Activated CD8-positive, alpha-beta T cell treated with anti-CD3 and anti-CD28 coated beads for 36 hours (primary cell): ENCODE measurements at places on chromosomes 16 and 17.
A peak's percentile ranks its signal among the peaks of the same experiment; 100 is the strongest.

DNA sequence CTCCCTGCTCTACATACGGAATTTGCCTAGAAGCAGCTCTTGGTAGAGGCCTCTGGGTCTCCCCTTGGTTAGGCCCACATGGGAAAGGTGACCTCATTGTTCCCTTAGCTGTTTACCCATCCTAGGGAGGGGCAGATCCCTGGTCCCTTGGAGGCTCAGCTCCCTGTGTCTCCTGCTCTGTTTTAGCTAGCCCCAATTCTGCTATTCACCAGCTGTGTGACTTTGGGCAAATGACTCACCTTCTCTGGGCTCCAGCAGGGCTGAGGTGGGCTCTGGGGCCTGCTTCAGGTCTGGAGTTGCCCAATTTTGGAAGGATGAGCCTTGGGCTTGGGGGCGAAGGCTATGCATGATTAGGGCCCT, 3.9 kb downstream of the ABCC3 start:
- no peak for DNase-seq
- no peaks in the 10 kb centered on the region for H3K36me3 ChIP-seq
- H3K4me1 ChIP-seq: no peaks in the 10 kb centered on the region
- H3K4me3 ChIP-seq: no peak overlapping the region
- H3K27ac ChIP-seq: no peak overlapping the region

- no peak overlapping the region for H3K27ac ChIP-seq
- H3K4me3 ChIP-seq: no peak overlapping the region
- no peaks in the 10 kb centered on the region for H3K36me3 ChIP-seq
- no peak for DNase-seq
- peaks cover 29% of the 10 kb centered on the region for H3K27me3 ChIP-seq
- peaks cover 36% of the 10 kb centered on the region for H3K4me1 ChIP-seq
These were observed 2.0 kb downstream of the CUEDC1 start for GRCh38 chr17:57953219-57953618.

- no peak overlapping the region for H3K4me3 ChIP-seq
- H3K27me3 ChIP-seq: no peaks in the 10 kb centered on the region
- peak; percentile 70 for DNase-seq
- no peak overlapping the region for H3K27ac ChIP-seq
- H3K4me1 ChIP-seq: peaks cover 41% of the 10 kb centered on the region
- H3K36me3 ChIP-seq: peaks cover 8% of the 10 kb centered on the region
These were observed 5.7 kb downstream of the ZNF319 start for GRCh38 chr16:57994778-57995177.

DNA sequence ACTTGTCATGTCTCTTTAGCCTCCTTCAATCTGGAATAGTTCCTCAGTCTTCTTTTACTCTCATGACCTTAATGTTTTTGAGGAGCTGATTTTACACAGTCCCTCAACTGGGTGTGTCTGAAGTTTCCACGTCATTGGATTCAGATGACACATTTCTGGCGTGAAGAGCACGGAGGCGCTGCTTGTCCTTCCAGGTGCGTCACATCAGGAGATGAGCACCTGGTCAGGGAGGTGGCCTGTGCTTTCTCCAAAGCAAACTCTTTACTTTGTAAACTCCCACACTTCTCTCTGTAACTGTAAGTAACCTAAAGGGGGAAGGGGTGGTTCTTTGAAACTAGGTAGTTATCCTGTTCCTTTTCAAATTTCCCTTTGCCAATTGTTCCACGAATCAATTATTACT, 52.5 kb upstream of the MNT start:
- no peaks in the 10 kb centered on the region for H3K27me3 ChIP-seq

- H3K27ac ChIP-seq: no peak overlapping the region
- H3K4me3 ChIP-seq: no peak overlapping the region
- H3K27me3 ChIP-seq: no peaks in the 10 kb centered on the region
- H3K36me3 ChIP-seq: peaks cover 5% of the 10 kb centered on the region
- no peaks in the 10 kb centered on the region for H3K4me1 ChIP-seq
These were observed 5.9 kb downstream of the TRPV1 start for GRCh38 chr17:3603119-3603869.

DNA sequence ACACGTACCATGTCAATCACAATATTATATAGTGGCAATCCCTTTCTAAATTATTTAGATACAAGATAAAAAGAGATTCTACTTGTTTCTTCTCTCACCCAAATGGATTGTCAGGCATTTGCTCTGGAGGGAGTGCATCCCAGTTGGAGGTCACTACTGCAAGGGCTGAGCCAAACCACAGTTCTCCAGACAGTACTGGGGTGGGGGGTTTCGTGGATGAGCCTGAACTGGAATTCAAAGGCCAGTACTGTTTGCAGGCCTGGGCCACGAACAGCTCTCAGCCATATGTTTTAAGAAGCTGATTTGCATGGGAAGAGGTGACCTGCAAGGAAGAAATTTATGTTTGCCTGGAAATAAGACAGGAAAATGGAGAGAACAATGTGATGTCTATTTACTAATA, 314.9 kb downstream of the PMP22 start:
- H3K36me3 ChIP-seq: no peaks in the 10 kb centered on the region
- peaks cover 9% of the 10 kb centered on the region for H3K27me3 ChIP-seq
- H3K4me3 ChIP-seq: no peak overlapping the region
- H3K27ac ChIP-seq: no peak overlapping the region
- DNase-seq: no peak

GRCh38 chr16:77219437-77219836, 20.2 kb downstream of the SYCE1L start:
- no peak overlapping the region for H3K27ac ChIP-seq
- no peaks in the 10 kb centered on the region for H3K36me3 ChIP-seq
- no peak overlapping the region for H3K4me3 ChIP-seq
- no peaks in the 10 kb centered on the region for H3K4me1 ChIP-seq
